ENCODE measurements at places on chromosomes 6 and 20. TPM values are rescaled to one million over a fixed set of nuclear protein-coding genes. Genes with fewer than 3 reads are reported as not detected.
A peak's percentile ranks its signal among the peaks of the same experiment; 100 is the strongest.

The TRIM15 gene
- not detected for total RNA-seq

The GCNT2 gene
- 27.4 TPM for total RNA-seq

- DNase-seq: peak; percentile 62
These were observed 567 bp downstream of the HS3ST5 start for GRCh38 chr6:114342086-114342825.

The EPPIN gene
- total RNA-seq: not detected

The PDE10A gene
- 6.0 TPM for total RNA-seq

The HCRTR2 gene
- not detected for total RNA-seq

- DNase-seq: no peak
These were observed 22.0 kb upstream of the SNRNP48 start for GRCh38 chr6:7568021-7568420.

GRCh38 chr6:111599259-111599658 is 6.4 kb downstream of the TRAF3IP2 start:
- DNase-seq: no peak

GRCh38 chr6:67141005-67141404 is 1434.0 kb upstream of the EYS start:
- no peak for DNase-seq

DNA sequence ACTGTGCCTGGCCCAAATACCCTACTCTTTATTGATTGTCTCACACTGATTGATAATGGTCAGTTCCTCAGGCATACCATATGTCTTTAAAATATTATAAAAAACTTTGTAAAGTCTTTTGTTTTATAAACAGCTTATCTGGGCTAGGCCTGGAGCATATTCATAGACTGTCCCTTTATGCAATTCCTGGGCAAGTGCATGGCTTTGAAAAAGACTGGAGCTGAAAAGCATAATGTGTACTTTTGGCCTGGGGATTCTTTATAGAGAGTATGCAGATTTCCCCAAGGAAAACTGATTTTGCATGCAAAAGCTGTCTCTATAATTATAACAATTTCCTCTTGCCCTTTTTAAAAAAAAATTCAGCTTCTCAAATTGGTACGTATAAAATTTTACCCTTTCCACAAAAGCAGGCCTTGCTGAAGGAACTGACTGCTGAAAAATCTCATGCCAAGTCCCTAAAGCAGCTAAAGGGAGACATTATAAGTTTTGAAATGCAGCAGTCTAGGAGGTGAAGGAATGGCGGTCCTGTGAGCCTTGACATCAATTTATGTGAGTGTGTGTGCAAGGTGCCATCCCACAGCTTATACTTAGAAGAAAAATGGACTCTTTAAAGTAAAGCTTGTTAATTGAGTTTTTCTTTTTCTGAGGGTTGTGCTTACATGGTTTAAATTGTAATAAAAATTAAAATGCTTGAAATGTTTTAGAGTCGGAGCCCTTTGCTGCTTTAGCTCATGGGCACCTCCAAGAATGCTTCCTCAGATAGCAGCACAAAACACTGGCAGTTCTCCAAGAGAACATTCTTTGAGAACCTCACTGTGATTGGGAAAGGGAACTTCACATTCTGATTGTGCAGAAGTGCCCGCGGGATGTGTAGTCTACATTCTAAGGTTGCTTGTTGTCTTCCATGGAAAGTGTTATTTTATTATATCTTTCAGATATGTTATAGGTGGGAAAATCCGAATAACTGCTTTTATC is 43.9 kb downstream of the PLCB4 start:
- DNase-seq: no peak

- peak; percentile 75 for DNase-seq
These were observed 66.3 kb downstream of the SLX4IP start for GRCh38 chr20:10501402-10501801.

The NHLRC1 gene
- total RNA-seq: 2.3 TPM

DNA sequence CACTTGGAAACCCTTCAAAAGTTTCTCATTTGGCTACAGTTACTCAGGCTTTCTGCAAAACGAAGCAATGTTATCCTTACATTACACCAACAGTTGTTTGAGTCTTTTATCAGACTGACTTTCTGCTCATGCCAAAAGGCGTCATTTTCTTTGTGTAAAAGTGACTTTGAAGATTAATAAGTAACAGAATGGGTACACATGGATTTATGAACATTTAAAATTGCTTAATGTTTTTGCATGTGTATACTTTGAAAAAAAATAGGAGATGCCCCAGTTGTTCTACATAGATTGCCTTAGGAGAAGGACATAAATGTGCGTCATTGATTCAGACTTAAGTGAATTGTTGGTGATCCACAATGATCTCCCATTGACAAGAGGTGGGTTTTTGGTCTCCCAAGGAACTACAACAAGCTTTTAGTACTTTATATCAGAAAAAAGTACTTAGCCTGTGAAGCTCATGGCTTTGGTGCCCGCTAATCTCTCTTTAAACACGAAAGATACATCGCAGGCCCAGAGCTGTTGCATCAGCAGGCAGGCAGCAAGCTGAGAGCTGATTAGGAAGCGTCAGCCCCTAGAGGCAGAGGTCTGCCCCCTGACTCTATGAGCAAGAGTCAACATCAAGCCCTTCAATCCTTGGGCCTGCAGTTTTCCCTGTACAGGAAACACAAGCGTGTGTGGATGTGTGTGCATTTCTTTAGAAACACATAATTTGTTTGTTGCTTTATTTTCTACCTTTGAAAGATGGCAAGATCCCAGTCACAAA is 45.9 kb downstream of the SLC22A3 start:
- DNase-seq: no peak

- no peak for DNase-seq
These were observed 382.5 kb downstream of the TAF4 start for GRCh38 chr20:61682996-61683681.

DNA sequence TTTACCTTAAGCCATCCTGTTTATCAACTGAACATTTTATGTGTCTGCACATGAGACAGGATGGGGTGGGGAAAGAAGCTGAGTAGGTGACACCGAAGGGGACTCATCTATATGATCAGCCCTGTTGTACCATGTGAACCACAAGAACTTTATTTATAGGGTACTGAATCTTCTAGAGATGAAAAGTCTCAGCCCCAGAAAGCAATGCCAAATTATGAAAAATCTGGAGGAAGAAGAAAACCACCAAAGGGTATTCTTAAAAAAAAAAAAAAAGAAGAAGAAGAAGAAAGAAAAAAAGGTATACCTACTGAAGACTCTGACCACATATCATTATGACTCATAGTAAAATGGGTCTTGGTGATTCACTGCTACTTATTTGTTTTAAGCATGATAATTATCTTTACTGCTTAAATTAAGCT is 39.8 kb upstream of the HBS1L start:
- DNase-seq: no peak

- DNase-seq: no peak
These were observed 29.1 kb downstream of the DDX27 start for GRCh38 chr20:49248301-49248700.

The BEND6 gene
- 1.2 TPM for total RNA-seq

The KIAA0408 gene
- total RNA-seq: 55.0 TPM

The CLPSL1 gene
- not detected for total RNA-seq

Measured in upper lobe of right lung (tissue), 1 donor.